ENCODE measurements at places on chromosomes 13 and 19.

DNA sequence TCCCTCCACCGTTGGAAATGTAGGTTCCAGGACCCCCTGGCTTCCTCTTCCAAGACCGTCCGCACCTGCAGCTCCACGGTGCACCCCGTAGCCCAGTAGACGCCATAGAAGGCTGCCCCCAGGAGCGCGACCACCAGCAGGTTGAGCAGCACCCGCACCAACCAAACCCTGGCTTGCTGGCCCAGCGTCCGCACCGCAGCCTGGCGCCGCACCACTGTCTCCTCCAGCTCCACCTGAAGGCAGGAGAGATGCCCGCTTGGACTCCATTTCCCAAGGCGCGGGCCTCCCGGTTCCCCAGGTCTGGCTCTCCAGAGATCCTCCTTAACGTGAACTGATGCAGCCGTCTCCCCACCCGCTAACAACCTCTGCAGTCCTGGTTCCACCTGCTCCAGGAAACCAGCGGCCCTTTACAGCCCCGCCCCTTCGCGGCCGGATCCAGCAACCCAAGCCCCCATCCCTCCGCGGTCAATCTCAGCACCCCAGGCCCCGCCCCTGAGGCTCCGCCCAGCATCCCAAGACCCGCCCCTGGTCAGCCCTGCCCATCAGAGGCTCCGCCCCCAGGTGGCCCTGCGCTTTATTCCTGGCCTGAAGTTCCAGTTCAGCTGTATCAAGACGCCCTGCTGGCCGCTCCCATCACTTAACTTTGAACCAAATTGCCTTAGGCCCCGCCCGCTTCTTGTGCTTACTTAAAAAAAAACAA, 5.0 kb upstream of the LENG1 start:
- peak; percentile 64 for DNase-seq

DNA sequence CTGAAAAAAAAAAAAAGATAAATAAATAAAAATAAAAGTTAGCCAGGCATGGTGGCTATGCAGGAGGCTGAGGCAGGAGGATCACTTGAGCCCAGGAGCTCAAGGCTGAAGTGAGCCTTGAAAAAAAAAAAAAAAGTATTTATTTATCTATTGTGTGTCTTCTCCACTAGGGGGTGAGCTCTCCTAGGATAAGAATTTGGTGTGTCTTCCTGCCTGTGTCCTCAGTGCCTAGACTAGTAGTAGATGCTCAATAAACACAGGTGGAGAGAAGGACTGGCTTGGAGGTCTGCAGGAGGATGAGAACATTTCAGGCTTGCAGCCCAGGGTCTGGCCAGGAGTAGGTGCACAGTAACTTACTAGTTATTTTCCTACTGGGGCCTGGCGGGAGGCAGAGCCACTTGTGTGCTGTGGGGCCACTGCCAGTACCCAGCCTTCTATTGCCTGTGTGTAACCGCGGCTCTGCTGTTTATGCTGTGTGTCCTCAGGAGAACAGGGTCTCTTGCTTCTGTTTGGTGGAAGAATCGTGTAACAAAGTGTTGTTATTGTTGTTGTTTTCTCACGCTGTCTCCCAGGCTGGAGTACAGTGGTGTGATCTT, 5.4 kb downstream of the LMTK3 start:
- DNase-seq, result peak; percentile 24

DNA sequence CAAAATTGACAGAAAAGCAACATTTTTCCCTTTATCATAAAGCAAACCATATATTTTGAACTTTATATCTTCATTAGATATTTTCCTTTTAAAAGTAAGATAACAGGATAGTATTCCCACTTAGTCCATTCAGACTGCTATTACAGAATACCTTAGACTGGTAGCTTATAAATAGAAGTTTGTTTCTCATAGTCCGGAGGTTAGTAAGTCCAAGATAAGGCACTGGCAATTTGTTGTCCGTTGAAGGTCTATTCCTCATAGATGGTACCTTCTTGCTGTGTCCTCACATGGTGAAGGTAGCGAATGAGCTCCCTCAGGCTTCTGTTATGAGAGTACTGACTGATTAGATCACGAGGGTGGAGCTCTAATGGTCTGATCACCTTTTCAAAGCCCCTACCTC, 70.4 kb downstream of the ZMYM2 start:
- DNase-seq, result no peak

GRCh38 chr19:45154064-45154827, 6.5 kb downstream of the NKPD1 start:
- DNase-seq, result no peak

DNA sequence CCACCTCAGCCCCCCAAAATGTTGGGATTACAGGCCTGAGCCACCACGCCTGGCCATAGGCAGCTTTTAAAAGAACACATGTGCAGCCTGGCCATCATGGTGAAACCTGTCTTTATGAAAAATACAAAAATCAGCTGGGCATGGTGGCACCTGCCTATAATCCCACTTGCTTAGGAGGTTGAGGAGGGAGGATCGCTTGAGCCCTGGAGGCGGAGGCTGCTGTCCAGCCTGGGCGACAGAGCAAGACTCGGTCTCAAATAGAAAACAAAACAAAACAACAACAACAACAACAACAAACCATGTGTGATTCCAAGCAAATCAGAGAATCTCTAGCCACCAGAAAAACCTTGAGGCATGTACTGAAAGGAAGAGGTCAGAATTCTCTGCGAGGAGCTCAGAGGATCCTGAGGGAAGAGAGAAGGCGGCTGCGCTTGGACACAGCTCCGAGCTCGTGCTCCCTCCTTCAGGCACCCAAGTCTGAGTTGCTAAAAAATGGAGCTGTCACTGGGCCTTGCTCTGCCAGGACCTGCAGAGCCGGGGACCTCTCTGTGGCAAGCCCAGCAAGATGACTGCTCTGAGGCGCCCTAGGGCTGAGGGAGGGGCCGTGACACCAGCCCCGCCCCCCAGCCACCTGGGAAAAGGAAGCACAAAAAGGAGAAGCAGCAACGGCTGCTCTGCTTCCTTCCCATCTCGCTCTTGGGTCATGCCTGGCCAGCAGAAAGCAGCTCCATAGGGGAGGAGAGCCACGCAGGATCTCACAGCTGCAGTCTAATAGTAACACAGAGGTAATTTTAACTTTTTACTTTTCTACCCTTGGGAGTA, at the start of gene ARL11:
Gene ARL11 (plus strand): TSS at position 677 of the 822 bp plus-strand sequence. CDS start 1,941 bp downstream, outside the sequence.
- peak; percentile 48 for DNase-seq

DNA sequence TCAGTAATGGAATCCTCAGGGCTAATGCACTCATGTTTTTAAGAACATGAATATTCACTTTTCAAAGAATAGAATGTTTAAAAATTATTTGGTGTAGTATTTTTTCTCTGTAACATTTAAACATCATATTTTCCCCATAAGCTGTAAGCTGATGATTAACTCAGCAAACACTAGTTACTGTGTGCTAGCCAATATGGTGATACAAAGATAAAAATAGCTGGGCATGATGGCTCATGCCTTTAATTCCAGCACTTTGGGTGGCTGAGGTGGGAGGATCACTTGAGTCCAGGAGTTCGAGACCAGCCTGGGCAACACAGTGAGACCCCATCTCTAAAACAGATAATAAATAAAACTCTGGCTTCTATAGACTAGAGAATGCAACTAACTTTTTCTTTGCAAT, 13.2 kb downstream of the RNF17 start:
- no peak for DNase-seq

DNA sequence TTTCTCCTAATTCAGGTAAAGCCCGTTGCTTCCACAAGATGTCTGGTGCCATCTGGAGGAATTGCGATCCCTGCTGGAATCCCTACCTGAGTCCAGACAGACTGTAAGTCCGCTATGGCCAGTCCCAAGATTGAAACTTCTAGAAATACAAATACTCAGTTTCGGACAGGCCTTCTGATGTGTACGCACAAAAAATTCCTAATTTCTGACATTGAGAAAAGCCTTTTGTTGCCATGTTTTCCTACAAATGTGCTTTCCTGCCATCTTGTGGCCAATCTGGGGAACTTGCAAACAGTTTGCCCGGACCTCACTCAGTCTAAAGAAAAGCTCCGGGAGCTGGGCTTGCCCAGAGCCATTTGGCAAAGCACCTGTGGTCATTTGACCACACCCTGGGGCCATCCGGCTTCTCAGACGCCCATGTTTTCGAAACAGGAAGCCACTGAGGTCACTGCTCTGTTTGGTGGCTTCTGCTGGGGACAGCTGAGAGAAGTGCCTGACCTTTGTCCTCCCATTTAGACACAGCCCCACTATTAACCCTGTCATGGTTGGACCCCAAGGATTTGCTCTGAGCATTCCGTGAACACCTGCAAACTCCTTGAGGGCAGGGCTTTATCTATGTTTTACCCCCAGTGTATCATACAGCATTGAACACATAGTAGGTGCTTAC, 79.4 kb downstream of the SLC15A1 start:
- DNase-seq, result peak; percentile 61

DNA sequence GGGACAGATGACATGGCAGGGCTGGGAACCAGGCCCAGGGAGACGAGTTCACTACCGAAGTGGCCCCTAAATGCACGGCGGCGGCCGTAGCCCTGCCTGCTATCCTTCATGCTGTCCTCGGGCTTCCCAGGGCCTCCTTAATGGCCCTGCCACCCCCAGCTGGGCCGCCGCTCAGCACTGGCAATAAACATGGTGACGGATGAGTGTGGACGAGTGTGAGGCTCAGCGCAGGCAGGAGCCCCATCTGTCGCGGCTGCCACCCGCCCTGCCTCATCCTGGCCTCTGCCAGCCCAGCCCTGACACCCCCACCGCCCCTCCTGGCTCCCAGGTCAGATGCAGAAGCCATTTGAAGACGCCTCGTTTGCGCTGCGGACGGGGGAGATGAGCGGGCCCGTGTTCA, 13.6 kb downstream of the PIN1 start:
- DNase-seq, result no peak

GRCh38 chr19:15412832-15413231, 6.0 kb downstream of the AKAP8L start:
- no peak for DNase-seq

DNA sequence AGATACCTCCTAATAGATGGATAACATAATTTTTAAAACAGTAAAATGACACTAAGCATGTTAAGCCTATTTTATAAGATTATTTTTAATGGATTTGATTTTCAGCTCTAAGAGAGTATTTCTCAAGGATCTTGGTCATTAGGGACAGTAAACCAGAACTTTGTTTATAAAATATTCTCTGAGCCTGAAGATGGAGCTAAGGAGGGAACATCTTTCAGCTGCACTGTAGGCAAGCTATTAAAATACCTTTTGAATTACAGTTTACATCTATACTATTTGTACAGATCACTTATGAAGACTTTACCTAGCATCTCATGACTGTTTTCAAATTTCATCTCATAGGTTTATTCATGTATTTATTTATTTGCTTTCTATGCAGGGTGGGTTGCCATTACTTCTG, 345.3 kb downstream of the MYO16 start:
- no peak for DNase-seq

DNA sequence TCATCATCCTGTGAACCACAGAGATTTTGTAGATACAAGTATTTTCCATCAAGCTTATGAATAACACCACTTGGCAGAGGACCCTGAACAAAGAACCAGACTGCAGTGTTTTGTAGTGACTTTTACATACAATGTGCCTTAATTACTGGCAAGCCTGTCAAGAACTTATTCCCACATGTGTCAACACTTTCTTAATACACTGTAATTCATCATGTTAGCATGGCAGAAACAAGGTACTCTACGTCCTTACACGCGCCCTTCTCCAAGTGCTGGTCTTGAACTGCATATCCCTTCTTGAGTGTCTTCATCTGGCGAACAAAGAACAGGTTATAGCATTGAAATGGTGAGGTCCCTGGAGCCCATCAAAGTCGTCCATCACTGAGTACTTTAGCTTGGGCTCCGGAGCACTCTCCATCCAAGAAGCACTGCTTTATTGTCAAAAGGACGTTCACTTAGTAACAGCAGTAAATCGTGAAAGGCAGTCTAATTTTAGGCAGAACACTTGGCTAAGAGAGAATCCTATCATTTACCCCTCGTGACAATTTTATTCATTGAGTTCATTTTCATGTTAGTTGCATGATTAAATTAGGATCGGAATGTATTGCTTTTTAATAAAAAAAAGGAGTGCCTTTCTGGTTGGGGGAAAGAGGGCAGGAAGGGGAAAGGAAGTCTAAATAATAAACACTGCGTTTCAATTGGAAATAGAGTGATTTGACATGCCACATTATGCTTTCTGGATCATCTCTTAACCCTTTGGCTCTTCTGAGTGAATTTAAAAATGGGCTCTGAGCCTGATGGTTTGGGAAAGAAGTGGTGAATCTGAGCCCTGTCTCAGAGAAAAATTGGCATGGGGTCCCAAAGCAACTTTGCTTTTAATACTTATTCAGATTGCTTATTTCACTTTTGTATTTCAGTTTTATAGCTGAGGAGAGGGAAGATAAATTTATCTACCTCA, 376.1 kb downstream of the DLEU7 start:
- no peak for DNase-seq

- DNase-seq, result no peak
Measured at GRCh38 chr13:76632401-76633044, 253.7 kb downstream of the KCTD12 start.

- no peak for DNase-seq
Measured at GRCh38 chr13:105630431-105630830, 905.0 kb downstream of the EFNB2 start.

DNA sequence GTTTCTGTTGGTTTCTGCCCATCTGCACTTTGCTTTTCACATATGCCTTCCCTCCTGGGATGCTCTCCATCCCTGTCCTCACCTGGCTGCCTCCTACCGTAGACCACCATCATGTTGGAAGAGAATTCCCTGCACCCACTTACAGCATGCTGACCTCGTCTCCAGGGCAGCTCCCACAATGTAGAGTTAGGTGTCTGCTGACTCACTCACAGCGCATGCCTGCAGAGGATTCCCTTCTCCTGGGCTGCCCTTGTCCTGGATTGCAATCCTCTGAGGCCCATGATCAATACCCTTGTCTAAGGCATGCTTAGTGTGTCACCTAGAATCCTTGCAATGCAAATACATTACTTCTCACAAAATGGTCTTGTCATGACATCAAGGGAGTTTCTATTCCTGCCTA, 43.6 kb downstream of the STOML3 start:
- no peak for DNase-seq

DNA sequence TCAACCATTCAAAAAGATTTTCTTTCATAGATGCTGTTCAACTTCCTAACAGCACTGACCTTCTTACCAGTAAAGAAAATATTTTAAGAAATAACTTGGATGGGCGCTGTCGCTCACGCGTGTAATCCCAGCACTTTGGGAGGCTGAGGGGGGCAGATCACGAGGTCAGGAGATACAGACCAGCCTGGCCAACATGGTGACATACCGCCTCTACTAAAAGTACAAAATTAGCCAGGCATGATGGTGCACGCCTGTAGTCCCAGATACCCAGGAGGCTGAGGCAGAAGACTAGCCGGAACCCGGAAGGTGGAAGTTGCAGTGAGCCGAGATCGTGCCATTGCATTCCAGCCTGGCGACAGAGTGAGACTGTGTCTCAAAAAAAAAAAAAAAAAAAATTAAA, 865.7 kb upstream of the SLC10A2 start:
- no peak for DNase-seq

All from stimulated activated CD4-positive, alpha-beta T cell treated with anti-CD3 and anti-CD28 coated beads, Interleukin-4, amount 100 ng/mL, for 24 hours (primary cell).